Stimulated activated CD4-positive, alpha-beta T cell treated with anti-CD3 and anti-CD28 coated beads, TNF-alpha, amount 100 ng/mL, for 1 hour (primary cell): ENCODE measurements at places on chromosomes 12 and 14.
A peak's percentile ranks its signal among the peaks of the same experiment; 100 is the strongest.

- DNase-seq: no peak
Measured at GRCh38 chr12:1132311-1132710, 141.3 kb downstream of the ERC1 start.

DNA sequence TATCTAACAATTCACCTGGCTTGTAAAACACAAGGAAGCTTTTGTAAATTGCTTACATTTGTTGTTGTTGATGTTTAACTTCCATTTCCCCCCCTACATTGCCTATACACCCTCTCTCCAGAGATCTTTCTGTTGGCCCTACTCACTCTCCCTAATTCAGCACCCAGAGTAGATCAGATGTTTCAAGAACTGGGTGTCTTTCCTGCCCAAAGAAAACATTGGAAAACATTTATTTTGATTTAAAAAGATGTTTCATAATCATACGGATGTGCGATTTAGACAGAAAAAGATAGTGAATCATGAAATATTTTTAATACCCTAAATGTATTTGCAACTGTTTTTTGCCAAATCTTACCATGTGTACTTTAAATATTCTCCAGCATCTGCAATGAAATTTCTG lies 446.4 kb upstream of the RGS6 start:
- DNase-seq: no peak

DNA sequence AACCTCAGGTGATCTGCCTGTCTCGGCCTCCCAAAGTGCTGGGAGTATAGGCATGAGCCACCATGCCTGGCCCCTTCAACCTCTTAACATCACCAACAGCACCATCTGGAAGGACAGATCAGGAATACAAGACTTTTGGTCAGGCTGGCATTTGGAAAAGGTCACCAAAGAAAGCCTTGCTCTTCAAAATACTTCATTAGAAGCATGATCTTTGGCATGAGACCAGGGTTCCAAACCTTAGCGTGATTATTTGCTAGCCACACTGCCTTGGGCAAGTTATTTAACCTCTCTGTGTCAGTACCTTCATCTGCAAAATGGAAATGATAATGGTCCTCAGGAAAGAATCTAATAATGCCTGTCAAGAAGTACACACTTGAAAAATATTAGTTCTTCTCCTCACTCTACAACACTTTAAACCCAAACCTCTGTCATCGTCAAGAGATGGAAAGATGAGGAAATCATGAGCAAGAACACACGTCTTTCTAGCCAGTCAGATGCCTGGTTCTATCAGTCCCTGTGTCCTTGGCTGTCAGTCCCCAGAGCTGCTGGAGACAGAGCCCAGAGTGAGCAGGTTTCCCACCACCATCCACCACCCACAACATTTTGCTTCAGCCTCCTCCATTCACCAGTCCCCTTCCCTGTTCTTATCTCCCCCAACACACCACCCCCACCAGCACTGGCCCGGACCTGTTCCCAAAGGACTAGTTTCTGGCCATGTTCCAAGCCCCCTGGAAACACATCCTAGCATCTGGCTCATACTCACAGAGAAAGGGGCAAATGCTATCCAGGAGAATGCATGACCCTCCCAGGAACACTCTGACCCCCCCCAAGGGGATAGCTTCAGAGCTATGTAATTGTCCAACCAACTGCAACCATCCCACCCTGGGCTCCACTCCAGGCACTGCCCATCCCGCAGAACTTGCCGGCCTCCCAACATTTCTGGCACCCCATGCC lies 2.0 kb downstream of the ADCY6 start:
- DNase-seq: no peak

GRCh38 chr12:19757317-19757877 lies 318.1 kb downstream of the AEBP2 start:
- DNase-seq: no peak

- DNase-seq: no peak
Measured at GRCh38 chr12:95279856-95280255, 62.2 kb downstream of the VEZT start.

- DNase-seq: no peak
Measured at GRCh38 chr12:42129595-42130204, 15.0 kb downstream of the GXYLT1 start.

GRCh38 chr12:125861299-125862281 lies 796.4 kb downstream of the AACS start:
- DNase-seq: no peak

GRCh38 chr12:127150028-127150427 lies 1116.9 kb upstream of the TMEM132C start:
- DNase-seq: no peak

GRCh38 chr12:89355243-89356068 lies 3.2 kb upstream of the DUSP6 start:
- DNase-seq: no peak

GRCh38 chr12:25992026-25992782 lies 33.7 kb downstream of the RASSF8 start:
- no peak for DNase-seq

DNA sequence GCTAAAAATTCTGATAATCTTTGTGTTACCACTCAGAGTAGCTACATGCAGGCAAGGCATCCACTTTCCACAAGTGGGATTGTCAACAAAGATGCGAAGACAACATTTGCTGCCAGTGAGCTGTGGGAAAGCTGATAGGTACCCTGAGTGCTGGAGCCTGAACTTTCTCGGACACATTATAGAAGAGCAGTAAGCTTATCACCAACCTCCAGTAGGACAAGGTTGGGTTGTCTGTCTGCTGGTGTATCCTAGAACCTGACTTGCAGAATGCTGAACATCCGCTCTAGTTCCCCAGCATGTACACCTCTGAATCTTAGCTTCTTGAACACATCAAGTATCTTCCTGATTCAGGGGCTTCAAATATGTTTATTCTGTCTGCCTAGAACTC lies 103.8 kb upstream of the PPM1H start:
- no peak for DNase-seq

DNA sequence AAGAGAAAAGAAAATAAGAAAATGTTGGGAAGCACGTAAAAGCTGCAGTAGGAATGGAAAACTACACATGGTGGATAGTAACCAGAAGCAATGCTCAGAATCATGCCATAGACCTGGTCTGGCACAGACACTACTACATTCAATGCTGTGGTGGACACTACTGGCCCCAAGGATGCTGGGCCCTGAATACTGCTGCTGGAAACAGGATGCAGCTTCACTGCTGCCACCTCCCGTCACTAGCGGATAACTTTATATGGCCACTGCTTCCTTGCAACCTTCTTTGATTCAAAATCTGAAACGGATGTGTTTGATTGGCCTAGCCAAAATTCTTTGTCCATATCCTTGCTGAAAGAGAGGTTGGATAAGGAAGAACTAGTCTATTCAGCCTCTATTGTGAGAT lies 30.7 kb downstream of the ADCY6 start:
- no peak for DNase-seq

GRCh38 chr12:58081488-58081887 lies 140.1 kb downstream of the ATP23 start:
- no peak for DNase-seq

- DNase-seq: no peak
Measured at GRCh38 chr12:84305144-84305543, 607.5 kb downstream of the SLC6A15 start.

DNA sequence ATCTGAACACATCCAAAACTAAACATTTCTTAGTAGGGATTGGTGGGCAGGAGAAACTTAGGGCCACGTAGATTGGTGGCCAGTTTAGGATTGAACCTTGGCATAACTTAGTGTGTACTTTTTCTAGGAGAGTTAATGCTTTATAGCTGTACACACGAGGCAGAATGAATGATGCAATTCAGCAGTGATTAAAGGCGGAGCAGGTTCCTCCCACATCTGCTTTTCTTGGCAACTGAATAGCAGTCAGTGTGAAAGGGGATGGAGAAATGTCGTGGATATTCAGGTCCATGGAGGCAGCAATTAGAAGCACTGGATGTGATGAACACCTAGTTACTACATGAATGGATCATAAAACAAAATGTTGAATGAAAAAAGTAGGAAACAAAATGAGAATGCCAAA lies 493.8 kb downstream of the FUT8 start:
- no peak for DNase-seq

DNA sequence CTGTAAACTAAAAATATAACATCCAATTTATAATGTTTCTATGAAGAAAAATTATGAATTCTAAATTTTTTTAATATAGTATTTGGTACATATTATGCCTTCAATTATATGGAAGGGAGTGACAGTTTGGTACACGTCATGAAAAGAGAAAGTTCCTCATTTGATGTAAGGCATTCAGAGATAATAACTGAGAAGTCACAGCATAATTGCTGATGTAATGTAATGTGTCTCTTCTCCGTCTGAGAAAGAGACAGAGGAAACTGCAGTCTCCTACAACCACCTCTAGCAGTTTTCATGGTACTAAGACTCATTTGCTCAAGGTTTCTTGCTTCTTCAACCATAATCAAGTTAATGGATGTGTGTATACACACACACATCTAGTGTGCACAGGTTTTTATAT lies 2.3 kb upstream of the CD69 start:
- DNase-seq: no peak

GRCh38 chr12:132145334-132145733 lies 1.1 kb downstream of the NOC4L start:
- DNase-seq: no peak

GRCh38 chr14:104844306-104845032 lies 20.6 kb upstream of the CEP170B start:
- no peak for DNase-seq

DNA sequence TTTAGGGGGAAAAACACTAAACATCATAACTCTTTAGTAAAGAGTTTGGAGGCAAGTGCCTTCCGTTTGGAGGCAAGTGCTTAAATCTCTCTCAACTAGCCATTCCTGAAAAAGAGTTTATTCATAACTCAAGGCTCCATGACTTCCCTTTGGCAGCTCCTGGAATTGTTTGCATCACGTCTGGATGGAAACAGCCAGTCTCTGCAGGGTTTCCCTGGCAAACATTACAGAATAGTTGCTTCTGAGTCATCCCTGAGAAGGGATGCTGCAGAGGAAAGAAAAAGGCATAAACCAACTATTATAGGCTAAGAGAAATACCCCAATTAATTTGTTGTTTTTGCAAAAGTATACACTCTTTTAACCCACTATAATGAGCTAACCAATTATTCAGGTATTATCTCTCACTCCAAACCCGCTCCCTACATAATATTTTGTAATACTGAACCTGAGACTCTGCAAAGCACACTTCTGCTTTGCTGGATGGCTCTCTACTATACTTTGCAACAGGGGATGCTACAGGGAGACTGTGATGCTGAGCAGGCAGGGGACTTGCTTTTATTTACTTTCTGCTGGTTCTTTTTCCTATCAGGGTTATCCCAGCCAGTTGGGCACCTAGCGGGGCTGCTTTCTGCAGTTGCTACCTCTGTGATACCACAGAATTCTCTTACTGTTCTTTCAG lies 497.7 kb downstream of the FUT8 start:
- DNase-seq: no peak

DNA sequence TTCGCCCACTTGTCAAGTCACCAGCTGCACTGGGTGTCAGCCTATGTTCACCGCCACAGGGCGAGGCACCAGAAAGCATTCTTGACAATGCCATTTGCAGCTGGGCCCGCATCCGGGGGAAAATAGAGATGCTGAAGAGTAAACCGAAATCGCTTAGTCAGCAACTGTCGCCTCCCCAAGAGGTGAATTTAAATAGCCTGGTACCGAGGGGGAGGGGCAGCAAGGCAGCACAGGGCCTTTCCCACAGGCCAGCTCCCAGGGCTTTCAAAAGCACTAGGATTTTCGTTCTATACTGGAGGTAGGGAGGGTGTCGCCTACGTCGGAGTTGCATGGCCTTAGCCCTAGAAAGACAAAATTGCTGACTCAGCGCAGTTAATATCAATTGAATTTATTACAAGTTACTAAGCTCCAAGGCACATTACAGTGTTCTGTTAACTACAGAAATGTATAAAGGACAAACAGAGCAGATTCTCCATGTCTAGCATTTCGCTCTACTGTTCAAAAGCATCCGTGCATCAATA lies 4.3 kb downstream of the IRF2BPL start:
- DNase-seq: peak; percentile 36

GRCh38 chr12:10739157-10740118 lies 16.3 kb upstream of the YBX3 start:
- DNase-seq: no peak

- no peak for DNase-seq
Measured at GRCh38 chr12:113782873-113783272, 183.3 kb downstream of the RBM19 start.

DNA sequence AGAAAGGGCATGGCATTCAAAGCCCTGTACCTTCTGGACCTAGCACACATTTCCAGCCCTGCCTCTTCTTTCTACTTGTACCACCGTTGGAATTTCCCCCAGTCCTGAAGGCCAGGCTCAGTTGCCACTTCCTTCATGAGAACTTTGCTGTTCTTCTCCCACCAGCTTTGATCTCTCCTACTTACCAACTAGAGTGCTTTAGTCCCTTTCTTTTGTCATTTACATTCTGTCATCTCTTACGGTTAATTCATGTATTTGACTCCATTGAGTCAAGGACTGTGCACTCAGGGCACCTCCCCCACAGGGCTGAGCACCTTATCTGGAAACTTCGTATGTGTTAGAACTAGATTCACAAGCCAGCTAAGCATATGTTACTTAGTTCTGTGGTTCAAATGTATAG lies 26.3 kb downstream of the BICDL1 start:
- DNase-seq: peak; percentile 39

- no peak for DNase-seq
Measured at GRCh38 chr14:68922886-68923285, 56.2 kb downstream of the ACTN1 start.

DNA sequence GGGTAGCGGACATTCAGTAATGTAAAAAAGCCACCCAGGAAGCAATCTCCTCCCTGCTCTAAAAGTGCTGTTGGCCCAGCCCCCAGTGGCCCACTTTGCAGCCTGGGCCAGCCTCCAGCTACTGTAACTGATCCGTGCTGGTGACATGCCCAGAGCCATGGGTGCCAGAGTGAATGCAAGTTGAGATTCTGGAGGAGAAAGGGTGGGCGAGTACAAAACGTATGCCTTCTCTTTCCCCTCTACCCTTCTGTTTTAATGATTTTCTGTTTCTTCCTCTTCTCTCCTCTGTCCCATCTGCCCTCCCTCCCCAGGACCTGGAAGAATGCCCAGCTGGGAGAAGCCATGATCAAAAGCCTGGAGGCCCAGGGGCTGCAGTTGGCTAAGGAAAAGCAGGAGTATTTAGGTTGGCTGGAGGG lies 16.9 kb downstream of the PLEKHD1 start:
- DNase-seq: no peak

DNA sequence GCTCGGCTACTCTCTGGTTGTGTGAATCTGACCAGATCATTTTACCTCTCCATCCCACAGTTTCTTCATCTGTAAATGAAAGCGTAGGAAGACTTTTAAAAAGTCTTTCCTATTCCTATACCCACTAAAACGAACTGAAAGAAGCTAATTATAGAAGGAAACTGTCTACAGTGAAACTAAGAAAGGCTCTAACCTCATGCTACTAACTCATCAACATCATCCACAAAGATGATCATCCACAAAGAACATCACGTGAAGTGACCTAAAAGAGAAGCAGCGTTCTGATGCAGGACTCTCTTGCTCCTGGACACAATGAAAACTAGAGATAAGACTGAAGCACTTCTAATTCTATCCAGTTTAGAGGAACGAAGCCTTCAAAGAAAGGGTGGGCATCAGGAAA lies 58.5 kb upstream of the OSBPL8 start:
- no peak for DNase-seq

DNA sequence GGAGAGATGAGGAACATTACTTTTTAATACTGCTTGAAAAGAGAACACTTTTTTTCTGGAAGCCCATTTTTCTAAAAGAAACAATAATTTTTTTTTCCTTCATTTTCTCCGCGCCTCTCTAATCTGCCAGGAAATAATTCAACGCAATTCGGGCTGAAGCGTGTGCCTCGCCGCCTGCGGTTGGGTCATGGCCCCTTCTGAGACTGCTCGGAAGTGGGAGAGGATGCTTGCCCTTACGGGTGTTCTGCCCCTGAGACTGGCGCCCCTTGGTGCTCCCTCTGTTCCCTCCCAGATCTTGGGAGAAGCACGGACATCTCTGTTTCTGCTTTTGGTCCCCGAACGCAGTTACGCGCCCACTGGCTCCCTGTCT lies 332 bp upstream of the TBC1D30 start:
- no peak for DNase-seq
